ENCODE measurements at places on chromosomes 3 and 15.

GRCh38 chr15:69990566-69991421, 106.9 kb downstream of the TLE3 start:
- DNase-seq = no peak

DNA sequence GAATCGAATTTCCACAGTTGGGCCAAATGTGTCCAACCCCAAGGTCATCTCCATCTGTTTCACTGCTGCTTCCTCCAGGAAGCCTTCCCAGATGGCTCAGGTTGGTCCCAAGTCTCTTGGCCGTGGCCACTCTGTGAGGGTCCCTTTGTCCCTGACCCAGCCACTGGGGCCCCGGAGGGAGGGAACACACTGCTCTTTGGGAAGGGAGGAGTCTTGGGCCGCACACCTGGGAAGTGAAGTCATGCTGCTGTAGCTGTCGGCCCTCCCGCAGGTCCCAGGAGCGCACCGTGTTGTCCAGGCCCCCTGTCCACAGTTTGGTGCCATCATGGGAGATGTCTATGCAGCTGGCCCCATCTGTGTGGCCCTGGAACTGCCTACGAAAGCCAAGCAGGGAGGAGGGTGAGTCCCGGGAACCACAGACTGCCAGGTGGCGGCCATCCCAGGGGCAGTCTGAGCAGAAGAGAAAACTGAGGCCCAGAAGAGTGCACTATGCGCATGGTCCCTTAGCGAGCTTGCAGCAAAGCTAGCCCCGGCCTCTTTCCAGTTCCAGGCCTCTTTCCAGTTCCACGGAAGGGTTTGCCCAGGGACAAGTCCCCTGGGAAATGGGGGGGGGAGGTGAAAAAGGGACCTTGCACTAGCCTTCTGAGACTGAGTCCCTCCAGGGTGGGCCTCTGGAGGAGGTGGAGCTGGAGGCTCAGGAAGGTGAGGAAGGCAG, 44.6 kb downstream of the TLE3 start:
- no peak for DNase-seq

DNA sequence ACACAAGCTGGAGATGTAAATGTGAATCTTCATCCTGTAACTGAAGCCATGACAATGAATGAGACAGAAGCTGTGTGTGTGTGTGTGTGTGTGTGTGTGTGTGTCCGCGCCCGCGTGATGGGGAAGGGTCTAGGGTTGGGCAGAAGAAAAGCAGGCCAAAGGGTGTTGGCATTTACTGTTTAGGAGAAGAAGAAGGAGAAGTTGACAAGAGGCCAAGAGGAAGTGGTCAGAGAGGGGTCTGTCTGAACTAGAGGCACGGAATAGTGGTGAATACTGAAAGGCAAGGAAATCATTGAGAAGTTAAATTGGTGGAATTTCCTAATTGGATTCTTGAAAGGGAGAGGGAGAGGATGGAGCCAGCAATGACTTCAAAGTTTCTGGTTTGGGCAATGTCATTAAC, 5.6 kb upstream of the NCEH1 start:
- DNase-seq = no peak

DNA sequence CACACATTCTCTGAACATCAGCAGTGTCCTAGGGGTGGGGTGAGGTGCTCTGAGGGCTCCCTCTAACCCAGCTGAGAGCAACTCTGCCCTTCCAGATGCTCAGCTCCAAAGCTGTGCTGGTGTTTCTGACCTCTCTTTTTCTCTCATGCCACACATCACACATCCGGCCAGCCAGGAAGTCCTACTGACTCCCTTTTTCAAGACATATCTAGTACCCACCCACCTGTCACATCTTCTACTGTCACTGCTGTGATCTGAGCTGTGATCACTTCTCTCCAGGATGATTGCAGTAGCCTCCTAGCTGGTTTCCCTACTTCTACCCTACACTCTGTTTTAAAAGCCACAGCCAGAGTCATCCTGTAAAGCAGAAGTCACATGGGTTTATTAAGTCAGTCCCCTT, 30.2 kb upstream of the MASP1 start:
- DNase-seq = no peak

DNA sequence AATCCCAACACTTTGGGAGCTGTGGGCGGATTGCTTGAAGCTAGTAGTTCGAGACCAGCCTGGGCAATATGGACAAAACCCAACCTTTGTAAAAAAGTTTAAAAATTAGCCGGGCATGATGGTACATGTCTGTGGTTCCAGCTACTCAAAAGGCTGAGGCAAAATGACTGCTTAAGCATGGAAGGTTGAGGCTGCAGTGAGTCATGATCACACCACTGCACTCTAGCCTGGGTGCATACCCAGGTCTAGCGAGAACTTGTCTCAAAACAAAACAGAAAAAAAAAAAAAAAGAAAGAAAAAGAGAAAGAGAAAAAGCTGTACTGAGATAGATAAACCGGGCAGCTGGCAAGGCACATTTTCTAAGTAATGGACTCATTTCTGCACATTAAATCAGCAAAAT, 10.6 kb downstream of the ARPP19 start:
- no peak for DNase-seq

DNA sequence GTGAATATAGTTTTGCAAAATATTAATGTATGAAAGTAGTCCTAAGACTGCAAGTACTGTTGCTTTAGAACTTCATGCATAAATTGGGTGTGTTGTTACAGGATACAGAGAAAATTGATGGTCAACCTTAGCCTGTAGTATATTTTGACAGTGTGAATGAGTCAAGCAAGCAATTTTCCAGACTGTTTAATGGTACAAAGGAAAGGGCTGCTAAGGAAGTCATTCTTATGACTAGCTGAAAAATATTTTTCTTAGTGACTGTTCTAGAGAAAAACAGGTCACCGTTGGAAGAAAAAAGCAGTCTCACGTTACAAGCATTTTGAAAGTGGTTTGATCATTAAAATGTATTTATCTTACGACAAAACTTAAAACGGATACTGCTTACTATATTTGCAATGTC, 49.2 kb downstream of the MBNL1 start:
- no peak for DNase-seq

DNA sequence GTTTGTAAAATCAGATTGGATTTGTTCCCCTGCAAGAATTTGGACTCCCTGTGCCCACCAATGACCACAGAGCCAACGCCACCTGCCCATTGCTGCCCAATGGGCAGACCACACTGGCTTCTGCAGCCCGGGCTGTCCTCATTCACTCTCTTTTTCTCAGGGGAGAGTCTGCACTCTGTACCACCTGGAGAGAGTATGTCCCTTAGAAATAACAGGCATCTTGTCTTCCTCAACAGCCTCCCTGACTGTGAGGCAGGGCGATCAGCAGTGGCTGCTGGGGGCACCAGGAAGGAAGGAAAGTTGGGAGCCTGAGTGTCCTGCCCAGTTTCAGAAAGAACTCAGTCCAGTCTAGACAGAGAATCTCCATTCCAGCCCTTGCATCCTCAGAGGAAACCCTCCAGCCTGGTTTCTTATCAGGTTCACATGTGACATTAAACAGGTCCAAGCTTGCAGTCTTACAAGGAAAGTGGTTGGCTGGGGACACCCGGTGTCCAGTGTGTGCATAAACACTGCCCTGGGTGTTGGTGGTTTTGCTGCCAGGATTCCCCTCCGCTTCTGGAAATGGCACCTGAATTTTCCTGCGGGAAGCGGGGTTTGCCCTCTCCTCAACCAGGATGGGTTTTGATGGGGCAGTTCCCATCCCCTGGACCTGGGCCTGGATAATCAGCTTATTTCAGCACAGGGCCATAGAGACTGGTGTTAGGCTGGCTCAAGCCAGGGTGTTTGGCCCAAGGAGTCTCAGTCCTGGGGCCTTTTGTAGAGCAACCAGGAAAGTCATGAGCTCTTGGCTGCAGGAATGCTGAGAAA, 37.2 kb downstream of the SSUH2 start:
- DNase-seq = no peak

DNA sequence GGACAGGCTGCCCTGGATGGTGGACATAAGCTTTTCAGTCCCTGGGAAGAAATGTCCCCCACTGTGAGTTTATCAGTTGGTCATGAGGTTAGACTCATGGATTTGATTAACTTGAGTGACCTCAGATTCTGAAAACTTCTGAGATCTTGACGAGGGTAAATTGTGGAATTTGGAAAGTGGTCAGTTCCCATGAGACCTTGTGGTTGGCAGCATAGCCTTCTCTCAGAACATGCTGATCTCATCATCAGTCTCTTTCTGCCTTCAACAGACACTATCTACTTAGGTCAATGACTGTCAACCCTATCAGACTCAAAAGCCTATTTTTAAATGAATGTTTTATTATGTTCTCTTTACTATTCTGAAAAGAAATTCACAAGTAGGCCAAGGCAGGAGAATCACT, 45.6 kb upstream of the NDUFB4 start:
- DNase-seq = no peak

Data from activated T-cell treated with anti-CD3 and anti-CD28 coated beads for 1 hour (primary cell).